CD8-positive, alpha-beta memory T cell (primary cell): ENCODE measurements at places on chromosomes 3 and 15. TPM values are rescaled to one million over a fixed set of nuclear protein-coding genes. Genes with fewer than 3 reads are reported as not detected.

Gene EAF2
- 7.8 TPM for total RNA-seq

Gene AADACL2
- not detected for total RNA-seq

Gene HEG1
- 20.9 TPM for total RNA-seq

GRCh38 chr15:60004009-60004845, at the start of gene FOXB1:
TSS of gene FOXB1 (plus strand) at chr15:60004311. CDS start at chr15:60004964, 653 bp downstream.
- no peak for DNase-seq

Gene DNAJA4
- total RNA-seq, result 35.3 TPM

Gene RLBP1
- not detected for total RNA-seq
